ENCODE measurements at places on chromosomes 6 and 20.

DNA sequence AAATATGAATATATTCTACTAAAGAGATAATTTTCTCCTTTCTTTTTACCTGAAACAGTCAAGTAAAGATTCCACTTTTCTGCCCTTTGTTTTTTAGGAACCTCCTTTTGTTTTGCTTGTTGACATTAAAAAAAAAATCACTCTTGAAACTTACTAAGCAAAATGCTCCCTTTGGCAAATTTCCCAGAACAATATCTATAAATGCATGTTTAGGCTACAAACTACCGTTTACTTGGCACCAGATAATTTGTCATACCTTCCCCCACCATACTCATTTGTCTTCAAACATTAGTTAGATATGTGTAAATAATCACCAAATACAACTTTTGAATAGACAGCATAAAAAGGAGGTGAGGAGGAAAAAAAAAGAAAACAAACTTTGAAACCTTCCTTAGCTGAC, 604.7 kb downstream of the RFPL4B start:
- no peak for DNase-seq

- no peak for DNase-seq
These were observed 339.0 kb downstream of the SYNE1 start for GRCh38 chr6:152298055-152298647.

DNA sequence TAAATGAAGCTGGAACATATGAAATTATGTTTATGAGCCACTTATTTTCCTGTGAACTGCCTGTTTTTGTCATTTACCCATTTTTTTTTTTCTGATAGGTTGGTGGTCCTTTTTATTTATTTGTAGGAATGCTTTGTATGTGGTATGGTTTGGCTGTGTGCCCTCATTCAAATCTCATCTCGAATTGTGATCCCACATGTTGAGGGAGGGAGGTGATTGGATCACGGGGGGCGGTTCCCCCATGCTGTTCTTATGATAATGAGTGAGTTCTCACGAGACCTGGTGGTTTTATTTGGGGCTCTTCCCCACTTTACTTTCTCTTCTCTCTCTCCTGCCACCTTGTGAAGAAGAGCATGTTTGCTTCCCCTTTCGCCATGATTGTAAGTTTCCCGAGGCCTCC, 77.3 kb downstream of the CDH26 start:
- no peak for DNase-seq

GRCh38 chr6:105564121-105564902, 161.4 kb upstream of the PREP start:
- DNase-seq = no peak

GRCh38 chr6:91341473-91341872, 754.6 kb upstream of the MAP3K7 start:
- no peak for DNase-seq

DNA sequence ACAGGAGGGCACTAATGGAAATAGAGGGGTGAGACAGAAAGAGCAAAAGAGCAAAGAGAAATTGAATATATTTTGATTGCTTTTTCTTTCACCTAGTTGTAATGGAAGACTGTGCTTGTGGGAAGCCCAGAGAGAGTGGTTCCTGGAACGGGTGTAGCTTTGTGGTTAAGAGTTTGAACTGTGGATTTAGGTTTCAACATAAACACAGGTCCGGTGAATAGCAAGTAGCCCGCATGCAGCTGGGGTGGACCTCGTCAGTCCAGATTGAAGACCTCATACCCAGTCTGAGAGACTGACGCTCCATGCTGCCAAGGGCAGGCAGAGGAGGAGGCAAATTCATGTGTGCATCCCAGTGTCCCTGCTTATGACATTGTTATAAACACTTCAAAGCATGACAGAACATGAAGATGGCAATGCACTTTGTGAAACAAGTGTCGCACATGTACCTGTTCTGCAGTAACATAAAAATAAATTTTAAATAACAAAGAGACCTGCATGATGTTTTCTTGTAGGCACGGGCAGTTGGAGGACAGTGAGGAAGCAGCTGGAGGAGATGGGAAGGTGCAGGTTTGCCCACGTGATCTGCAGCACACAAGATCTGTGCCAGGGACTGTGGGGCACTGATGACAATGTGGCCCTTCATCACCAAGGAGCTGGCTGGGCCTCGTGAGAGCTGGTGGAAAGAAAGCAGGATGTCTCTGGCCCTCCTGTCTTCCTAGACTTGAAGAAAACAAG, 220.5 kb upstream of the SSTR4 start:
- no peak for DNase-seq

- no peak for DNase-seq
These were observed 6.7 kb upstream of the TAAR5 start for GRCh38 chr6:132596201-132596600.

- peak; percentile 45 for DNase-seq
These were observed 456.4 kb downstream of the COL12A1 start for GRCh38 chr6:74749211-74750147.

DNA sequence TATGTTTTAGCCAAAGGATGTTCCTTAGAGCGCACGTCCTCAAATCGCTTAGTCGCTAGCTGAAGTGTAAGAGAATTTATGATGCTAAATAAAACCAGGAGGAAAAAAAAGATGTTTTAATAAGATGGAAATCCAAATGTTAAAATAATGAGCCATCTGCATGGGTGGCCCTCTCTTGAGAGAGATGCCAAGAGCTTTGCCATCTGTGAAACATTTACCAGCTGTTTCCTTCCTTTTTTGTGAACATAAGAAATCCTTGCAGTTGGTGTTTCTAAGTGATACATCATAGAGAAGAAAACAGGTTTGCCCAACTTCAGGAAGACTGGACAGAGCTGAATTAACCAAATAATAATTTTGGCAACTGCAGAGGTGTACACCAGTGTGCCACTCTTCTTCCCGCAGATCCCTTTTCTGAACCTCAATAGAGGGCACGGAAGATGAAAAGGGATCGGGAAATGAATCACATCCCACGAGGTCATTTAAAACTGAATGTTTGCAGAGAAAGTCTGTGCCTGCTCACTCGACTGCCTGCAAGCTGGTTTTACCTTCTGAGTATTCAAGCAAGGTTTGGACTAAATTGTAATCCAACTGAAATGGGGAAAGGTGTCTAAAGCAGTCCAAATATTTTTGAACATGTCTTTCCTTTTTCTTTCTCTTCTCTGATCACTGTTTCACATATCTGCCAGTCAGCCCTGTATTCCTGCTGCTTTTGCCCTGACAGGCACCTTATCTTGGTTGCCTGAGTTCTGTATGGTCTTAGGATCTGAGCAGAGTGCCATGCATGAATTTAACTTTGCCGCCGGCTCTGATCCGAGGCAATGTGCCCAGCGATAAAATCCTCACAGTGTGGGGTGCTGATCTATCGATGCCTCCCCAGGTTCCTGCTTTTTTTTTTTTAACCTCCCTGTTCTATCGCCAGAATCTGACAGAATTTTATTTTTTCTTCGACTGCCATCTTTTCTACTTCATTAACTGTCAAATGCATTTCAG, 35.5 kb upstream of the TSHZ2 start:
- DNase-seq = no peak

DNA sequence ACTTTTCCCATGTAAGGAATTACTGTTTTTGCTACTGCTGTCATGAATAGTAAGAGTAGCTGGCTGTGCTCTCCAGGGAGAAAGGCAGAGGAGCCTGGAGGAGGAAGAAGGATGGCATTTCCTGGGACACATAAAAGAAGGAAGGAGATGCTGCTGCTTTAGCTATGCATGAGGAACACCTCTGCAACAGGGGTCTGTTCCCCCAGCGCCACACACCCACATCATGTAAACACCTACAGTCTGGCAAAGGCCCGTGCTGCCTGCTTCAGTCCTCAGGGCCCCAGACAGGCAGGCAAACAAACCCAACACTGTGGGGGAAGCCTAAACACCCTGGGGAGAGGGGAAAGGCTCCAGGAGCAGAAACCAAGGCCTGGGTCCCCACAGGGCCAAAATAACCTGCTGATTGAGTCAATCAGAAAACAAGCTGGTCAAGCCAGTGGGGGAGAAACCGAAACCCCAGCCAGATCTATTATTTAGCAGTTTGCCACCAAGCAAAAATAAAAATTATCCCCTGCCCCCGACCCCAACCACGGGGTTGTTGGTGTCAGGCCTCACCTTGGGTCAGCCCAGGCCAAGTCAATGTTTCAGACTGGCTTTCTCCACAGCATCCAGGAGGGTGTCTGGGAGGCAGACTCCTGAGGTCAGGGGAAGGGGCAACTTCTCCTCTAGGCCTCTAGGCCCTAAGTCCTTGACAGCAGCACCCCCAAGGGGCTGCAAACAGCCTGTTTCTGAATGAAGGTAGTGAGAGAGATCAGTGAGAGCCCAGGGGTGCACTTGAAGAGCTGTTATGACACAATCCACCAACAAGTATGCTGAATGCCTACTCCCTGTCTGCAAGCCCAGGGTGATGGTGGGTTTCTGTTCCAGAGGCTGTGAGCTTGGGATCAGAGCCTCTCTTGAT, 34.6 kb upstream of the SCUBE3 start:
- no peak for DNase-seq

DNA sequence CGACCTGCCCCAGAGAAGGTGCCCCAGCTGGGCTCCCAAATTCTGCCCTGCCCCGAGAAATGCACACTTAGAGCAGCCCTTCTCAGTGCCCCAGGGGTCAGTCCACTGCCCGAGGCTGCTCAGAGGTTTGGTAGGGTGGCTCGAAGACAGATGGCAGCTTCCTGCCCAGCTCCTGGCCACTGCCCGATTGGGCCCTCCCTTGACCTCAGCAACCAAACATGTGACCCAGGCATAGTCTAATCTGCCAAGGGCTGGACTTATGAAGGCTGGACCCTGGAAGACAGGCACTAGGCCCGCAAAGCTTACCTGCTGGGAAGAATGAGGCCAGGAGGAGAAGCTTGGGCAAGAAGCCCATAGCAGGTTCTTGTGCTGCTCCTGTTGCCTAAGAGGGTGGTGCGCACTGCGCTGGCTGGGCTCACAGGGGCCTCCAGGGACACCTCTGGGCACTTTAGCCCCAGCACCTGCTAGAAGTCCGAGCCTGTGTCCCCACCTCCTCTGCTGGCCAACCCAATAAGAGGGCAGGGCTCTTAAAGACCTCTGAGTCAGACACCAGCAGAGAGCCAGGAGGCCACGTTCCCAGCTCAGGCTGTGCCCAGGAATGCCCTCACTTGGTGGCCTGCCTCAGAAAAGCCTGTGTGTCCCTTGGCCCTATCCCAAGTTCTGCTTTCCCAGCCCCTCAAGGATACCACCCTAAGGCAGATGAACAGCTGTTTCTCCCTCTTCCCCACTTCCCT, 5.5 kb downstream of the SIGLEC1 start:
- no peak for DNase-seq

- DNase-seq = no peak
These were observed 11.1 kb downstream of the ULBP1 start for GRCh38 chr6:149974825-149975224.

- DNase-seq = peak; percentile 92
These were observed at the start of gene SLPI for GRCh38 chr20:45254383-45255262. SLPI (minus strand) TSS chr20:45254564; CDS start chr20:45254543, 21 bp downstream.

- DNase-seq = no peak
These were observed 6.3 kb downstream of the BRD2 start for GRCh38 chr6:32974541-32975308.

DNA sequence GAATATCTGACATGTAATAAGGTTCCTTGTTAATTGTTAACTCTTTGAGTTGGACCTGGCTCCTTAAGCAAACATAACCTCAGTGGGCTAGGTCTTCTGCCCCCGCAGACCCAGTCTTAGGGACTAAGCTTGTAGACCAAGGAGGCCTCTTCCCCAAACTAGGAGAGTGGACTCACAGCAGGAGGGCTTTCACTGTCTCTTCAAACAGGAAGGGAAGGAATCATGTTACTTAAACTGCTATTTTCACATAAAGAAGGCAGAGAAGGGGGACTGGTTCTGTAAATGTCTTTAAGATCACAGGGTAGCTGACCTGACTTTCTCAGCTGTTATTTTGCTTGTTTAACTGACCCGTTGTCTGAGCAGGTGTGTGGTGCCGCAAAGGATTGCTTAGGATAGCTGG, 34.9 kb upstream of the PRDM1 start:
- no peak for DNase-seq

DNA sequence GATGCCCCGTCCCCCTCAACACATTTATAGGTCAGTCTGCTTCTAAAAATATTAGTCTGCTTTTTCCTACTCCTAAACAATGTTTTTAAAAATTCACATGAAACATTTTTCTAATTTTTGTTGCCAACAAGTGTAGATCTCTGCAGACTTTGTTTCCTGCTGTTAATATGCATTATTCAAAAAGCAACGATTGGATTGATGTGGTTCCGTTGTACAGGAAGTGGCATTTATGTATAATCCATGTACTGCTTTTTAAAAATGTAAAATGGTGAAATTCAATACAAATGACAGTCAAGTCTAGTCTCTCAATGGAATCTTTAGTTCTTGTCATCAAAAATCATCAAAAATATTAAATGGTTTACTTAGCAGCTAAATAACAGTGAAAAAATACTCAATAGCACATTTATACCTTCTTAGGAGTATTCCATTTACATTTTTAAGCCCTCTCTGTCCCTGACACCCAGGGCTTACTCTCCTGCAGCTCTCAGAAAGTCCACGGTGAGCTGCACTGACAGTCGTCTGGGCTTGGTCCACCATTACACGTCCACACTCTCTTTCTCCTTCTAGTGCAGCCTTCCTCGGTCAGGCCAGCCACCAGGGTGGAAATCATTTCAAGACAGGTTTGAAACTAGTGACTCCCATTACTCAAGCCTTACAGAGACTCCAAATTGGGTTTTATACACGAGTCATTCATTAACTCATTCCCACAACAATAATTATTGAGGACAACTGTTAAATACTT, 211.5 kb downstream of the TMEM200A start:
- DNase-seq = no peak

- no peak for DNase-seq
These were observed 952.5 kb upstream of the MAN1A1 start for GRCh38 chr6:120302041-120302440.

- no peak for DNase-seq
These were observed 5.4 kb upstream of the RAB44 start for GRCh38 chr6:36692220-36692619.

DNA sequence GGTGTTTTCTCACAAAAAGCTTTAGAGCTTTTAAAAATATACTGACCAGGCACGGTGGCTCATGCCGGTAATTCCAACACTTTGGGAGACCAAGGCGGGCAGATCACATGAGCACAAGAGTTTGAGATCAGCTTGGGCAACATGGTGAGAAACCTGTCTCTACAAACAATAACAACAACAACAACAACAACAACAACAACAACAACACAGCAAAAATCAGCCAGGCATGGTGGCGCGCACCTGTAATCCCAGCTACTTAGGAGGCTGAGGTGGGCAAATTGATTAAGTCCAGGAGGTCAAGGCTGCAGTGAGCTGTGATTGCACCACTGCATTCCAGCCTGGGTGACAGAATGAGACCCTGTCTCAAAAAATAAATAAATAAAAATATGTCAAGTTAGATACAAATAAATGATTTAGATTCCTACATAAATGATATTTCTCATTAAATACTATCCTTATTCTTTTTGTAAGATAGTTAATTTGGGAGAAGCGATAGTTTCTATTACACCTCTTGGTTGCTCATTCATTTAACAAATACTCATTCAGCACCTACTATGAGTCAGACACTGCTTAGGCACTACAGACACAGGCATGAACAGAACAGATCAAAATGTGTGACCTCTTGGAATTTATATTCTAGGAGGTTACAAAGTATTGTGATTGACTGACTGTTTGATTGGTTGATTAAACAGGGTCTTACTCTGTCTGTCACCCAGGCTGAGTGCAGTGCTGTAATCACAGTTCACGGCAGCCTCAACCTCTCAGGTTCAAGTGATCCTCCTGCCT, 83.5 kb upstream of the BEND3 start:
- no peak for DNase-seq

- no peak for DNase-seq
These were observed 287.0 kb upstream of the MARCKS start for GRCh38 chr6:113570161-113570560.

- no peak for DNase-seq
These were observed 49.5 kb downstream of the SRC start for GRCh38 chr20:37395410-37395797.

Measured in RWPE1 (cell line).